ENCODE measurements at places on chromosomes 6 and 20.

DNA sequence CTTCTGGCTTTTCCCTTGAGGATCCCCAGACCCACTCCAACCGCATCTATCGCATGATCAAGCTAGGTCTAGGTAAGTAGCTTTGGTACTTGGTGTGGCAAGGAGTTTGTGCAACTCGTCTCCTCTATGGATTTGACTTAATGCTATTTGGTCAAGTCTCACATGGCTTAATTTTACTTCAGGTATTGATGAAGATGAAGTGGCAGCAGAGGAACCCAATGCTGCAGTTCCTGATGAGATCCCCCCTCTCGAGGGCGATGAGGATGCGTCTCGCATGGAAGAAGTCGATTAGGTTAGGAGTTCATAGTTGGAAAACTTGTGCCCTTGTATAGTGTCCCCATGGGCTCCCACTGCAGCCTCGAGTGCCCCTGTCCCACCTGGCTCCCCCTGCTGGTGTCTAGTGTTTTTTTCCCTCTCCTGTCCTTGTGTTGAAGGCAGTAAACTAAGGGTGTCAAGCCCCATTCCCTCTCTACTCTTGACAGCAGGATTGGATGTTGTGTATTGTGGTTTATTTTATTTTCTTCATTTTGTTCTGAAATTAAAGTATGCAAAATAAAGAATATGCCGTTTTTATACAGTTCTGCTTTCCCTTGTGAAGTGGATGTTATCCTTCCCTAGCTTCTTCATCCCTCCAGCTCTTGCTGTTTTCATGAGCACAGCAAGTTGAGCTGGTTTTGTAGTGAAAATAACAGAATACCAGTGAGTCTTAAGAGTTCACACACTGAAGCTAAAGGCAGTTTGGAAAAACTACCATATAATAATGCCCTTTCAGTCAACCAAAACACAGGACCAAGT, 3.8 kb downstream of the SLC35B2 start:
- no peak for DNase-seq

GRCh38 chr6:149324428-149324827, 6.9 kb downstream of the TAB2 start:
- no peak for DNase-seq

GRCh38 chr6:28207510-28208110, 17.5 kb upstream of the ZSCAN9 start:
- DNase-seq, result no peak

DNA sequence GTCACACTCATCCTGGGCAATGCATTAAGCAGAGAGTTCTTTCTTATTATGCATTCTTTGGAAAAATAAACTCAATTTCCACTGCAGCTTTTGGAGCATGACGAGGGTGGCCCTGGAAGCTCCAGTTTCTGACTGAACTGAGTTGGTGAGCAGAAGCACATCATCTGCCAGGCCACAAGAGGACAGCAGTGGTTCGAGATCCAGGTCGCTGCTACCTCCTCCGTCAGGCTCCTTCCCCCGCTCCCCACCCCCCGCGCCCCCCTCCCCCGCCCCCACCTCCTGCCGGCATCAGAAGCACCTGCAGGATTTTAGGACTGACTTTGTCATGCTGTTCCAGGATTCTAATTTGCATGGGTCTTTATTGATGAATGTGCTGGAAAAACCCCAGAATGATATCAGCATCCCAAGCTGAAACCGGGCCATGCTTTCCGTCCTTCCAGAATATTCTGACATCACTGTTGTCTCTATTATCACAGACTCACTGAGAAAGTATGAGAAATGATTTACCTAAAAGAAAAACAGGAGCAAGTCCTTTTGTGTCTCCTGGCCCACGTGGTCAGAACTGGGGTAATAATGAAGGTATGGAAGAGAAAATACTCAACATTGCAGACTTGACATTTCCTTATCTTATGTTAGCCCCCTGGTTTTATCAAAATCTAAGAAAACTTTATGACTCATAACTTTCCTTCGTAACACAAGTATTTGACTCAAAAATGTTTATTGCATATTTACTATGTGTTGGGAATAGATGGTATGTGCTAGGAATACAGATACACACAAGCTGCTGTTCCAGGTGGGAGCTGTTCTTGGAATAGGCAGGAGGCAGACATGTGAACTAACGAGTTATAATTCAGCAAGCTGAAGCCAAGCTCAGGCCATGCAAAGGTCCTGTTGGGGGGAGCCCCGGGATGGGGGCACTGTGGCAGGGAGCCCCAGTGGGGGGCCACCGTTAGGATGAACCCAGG, 220.2 kb upstream of the EXOC2 start:
- DNase-seq, result no peak

GRCh38 chr6:104653781-104654180, 205.9 kb downstream of the HACE1 start:
- no peak for DNase-seq

DNA sequence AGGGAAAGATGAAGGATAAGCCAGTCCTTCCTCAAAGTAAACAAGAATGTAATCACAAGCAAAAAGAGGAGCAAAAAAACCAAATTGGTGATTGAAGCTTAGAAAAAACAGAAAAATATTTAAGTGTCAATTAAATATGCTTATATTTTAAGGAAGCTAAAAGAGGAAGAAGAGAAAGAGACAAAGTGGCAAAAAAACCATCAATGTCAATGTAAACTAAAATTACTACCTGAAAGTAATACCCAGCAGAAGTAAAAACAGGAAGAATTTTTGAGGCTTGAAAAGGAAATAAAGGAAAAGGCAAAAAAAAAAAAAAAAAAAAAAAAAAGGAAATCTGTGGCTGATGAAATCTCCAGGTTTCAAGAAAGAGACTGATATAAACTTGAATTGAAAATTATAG, 36.2 kb upstream of the OGFRL1 start:
- no peak for DNase-seq

DNA sequence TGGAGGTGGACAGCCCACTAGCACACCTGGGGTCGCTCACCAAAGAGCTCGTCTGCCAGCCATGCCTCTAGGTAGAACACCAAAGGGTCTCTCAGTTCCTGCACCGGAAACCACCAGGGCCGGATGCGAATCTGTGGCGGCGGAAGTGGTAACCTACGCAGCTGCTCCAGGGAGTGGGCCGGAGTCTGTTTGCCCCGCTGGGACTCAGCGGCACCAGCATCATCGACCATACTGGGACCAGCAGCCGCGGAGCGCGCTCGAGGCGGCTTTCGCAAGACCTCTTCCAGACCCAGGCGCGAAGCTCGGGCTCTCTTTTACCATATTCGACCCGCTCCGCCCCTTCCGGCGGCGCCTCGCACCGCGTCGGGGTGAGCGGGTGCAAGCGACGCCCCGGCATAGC, at the start of gene OOEP:
OOEP (minus strand) TSS at position 335 of the 400 bp plus-strand sequence; CDS start at position 230, 105 bp downstream.
- no peak for DNase-seq

DNA sequence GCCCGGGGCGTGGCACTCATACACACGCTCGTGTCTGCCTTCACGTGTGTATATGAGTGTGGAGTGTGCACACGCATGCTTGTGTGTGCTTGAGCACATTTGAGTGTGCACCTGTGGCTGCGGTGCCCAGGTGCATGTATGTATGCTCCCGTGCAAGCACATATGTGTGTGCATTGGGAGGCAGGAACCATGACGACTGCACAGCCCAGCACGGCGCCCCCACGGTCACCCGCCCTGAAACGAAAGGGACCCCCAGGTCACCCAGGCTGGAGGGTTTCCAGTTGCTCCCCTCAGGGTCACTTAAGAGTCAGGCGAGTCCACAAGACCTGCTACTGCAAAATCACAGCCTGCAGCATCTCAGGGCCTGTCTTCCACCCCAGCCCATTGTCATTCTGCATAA, 94.7 kb downstream of the YTHDF1 start:
- no peak for DNase-seq

GRCh38 chr6:43775535-43775885, 5.5 kb downstream of the VEGFA start:
- no peak for DNase-seq

DNA sequence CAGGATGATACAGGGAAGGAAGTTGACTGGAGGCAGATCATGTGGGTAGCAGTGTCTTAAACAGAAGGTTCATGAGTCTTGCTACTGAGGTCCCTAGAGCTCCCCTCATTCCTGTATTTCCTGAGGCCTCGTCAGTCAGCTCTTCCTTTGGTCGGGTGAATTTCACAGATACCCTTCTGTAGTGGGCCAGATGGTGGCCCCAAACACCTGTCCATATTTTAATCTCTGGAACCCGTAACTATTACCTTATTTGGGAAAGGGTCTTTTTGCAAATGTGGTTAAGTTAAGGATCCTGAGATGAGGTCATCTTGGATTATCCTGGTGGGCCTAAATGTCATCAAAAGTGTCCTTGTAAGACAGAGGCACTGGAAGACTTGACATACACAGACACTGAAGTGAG, 9.6 kb downstream of the KCNS1 start:
- no peak for DNase-seq

DNA sequence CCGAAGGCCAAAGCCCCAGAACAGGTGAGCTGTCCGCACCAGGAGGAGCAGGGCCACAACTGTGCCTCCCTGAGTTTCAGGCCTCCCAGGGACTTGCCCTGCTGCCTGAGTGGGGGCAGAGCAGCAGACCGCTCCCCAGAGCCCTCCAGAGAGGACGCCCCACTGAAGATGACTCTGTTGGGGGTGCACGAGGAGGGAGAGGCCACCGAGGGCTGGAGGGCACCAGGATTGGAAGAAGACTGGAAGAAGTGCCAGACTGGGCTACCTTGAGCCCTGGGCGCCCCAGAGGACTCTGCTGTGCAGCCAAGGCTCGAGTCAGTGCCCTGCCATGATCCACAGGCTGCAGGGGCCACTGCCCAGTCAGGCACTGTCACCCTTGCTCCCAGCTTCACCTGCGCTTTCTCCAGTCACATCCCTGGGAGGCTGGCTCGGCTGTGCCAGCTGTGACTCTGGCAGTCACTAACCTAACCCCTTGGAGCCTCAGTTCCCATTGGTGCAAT, 11.3 kb downstream of the CST7 start:
- DNase-seq, result no peak

DNA sequence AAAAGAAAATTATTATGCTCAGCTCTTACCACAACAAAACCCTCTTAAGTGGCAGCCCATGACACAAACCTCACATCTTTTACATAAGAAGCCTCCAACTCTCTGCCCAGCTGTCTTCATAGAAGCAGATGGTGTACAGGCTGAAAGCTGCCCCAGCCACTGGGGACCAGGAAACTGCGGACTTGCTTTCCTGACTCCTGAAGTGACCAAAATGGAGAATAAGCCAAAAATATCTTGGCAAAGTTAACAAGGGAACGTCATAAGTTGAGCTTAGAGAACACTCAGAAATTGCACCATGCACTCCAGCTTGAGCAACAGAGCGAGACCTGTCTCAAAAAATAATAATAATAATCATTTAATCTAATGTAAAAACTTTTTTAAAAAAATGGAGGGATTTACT, 160.3 kb upstream of the CDYL start:
- no peak for DNase-seq

DNA sequence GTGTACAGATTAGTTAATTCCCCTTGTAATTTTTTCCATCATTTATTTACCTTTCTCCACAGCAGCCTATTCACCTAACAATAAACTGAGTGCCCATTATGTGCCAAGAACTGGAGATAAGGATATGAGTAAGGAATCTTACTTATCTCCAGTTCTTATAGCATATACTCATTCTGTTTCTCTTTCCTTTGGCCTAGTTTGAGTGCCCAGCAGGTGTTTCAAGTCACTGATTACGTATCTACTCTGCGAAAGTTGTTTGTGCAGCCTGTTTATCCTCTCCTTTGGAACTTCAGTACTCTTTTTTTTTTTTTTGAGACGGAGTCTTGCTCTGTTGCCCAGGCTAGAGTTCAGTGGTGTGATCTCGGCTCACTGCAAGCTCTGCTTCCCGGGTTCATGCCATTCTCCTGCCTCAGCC, 17.3 kb upstream of the POU5F1 start:
- DNase-seq, result no peak

GRCh38 chr6:34574647-34575293, 18.6 kb upstream of the SPDEF start:
- DNase-seq, result no peak

DNA sequence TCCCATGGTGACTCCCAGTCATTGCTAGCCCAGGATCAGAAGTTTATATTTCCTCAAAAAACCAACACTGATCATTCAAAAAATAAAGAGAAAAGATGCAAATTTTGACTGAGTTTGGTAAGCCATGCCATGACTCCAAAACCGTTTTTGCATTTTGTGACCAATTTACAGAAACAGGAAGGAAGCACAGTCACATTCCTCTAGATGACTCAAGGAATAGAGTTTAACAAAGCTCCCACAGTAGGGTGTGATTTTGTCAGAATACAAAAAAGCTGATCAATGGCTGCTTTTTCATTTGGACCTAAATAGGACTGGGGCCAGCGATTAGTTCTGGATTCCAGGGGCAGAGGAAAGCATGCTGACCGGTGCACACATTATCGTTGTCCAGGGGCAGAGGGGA, 179.4 kb upstream of the AFDN start:
- DNase-seq, result no peak

- DNase-seq, result peak; percentile 42
Observed at GRCh38 chr20:62159839-62160238, 16.3 kb downstream of the SS18L1 start.

DNA sequence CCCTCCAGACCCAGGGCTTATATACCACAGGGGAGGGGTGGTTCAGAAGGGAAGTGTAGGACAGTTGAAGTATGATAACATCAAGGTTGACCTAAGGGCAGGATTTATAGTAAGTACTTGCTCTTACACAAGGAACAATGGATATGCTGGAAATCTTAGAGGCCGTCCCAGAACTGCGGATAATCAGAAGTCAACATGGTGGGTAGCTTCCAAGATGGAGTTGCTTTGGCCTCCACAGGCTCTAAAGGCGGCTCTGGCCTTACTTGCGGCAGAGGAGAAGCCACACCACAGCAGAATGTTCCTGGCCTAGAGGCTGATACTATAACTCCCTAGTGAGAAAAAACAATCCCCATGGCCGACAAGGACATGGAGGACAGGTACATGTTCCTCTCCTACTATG, 344.7 kb downstream of the CDC5L start:
- DNase-seq, result no peak

DNA sequence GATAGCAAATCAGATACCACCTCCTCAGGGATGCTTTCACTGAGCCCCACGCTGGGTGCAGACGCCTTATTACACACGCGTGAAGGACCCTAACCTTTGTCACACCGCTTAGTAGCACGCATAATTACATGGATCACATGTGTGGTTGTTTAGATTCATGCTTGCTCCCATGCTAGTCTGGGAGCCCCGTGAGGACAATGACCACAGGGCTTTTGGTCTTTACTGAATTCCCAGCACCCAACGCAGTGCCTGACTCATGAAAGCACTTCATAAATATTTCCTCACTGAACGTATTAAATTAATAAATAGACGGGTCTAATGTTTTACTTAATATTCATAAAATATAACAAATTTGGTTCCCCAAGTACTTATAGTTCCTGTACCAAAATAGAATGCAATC, 132.5 kb downstream of the ALDH8A1 start:
- no peak for DNase-seq

GRCh38 chr6:94955156-94955555, 622.2 kb upstream of the MANEA start:
- DNase-seq, result no peak

GRCh38 chr6:53134601-53135235, 13.9 kb downstream of the GCM1 start:
- DNase-seq, result no peak

- DNase-seq, result no peak
Observed at GRCh38 chr20:49559411-49560081, 8.4 kb downstream of the PTGIS start.

GRCh38 chr20:10453241-10453640, 18.1 kb downstream of the SLX4IP start:
- no peak for DNase-seq

GRCh38 chr6:20350215-20350614, 51.5 kb upstream of the E2F3 start:
- no peak for DNase-seq

GRCh38 chr6:98845211-98846020, 11.0 kb downstream of the POU3F2 start:
- no peak for DNase-seq

Data from activated T-helper 1 cell treated with anti-CD3 and anti-CD28 coated beads, Interleukin-2, amount 50 U/mL, for 16 hours (primary cell).